NCI-H2171 (cell line): ENCODE measurements at places on chromosomes 11 and 22.

GRCh38 chr22:24436553-24436952 lies 9.2 kb downstream of the ADORA2A start:
- DNase-seq, result no peak

- DNase-seq, result no peak
These were observed 77.0 kb downstream of the ME3 start for GRCh38 chr11:86595451-86595850.

DNA sequence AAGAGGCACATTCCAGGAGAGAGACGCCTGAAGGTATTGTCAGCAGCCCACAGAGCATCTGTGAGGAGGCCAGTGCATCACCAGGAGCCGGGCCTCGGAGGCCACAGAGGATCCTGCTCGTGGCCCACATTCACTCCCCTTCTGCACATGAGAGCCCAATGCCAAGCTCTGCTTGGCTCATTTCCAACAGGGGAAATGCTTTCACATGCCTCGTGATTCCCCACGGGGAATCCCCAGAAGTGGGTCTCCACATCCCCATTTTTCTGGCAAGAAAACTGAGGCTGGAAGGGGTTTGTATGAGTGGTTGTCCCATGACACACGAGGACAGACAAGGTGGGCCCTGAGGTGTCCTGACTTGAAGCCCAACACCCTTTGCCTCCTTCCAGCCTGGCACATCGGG lies 34.4 kb downstream of the TP53I11 start:
- DNase-seq, result no peak

- no peak for DNase-seq
These were observed 15.6 kb downstream of the ARAP1 start for GRCh38 chr11:72736452-72737069.

GRCh38 chr11:123314972-123315371 lies 115.1 kb upstream of the GRAMD1B start:
- DNase-seq, result no peak

- DNase-seq, result no peak
These were observed 534.5 kb downstream of the LRRC4C start for GRCh38 chr11:40924915-40925314.

DNA sequence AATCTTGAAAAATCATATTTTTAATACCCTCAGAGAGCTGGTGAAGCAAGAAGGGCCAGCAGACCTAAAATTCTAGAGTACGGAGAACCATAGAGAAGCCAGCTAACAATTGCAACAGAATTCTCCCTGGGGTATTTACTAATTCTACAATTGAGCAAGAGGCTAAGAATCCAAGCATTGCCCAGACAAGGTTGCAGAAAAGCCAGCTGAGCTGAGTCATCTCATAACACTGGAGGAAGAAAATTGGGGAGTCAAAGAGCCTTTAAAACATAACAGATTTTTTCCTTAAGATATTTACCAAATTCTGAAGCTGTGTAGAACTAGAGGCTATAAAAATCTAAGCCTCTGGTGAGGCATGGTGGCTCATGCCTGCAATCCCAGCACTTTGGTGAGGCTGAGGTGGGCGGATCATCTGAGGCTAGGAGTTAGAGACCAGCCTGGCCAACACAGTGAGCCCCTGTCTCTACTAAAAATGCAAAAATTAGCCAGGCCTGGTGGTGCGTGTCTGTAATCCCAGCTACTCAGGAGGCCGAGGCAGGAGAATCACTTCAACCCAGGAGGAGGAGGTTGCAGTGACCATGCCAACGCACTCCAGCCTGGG lies 13.6 kb upstream of the TMEM216 start:
- DNase-seq, result no peak
